ENCODE measurements at places on chromosomes 1 and 21.
A peak's percentile ranks its signal among the peaks of the same experiment; 100 is the strongest.

DNA sequence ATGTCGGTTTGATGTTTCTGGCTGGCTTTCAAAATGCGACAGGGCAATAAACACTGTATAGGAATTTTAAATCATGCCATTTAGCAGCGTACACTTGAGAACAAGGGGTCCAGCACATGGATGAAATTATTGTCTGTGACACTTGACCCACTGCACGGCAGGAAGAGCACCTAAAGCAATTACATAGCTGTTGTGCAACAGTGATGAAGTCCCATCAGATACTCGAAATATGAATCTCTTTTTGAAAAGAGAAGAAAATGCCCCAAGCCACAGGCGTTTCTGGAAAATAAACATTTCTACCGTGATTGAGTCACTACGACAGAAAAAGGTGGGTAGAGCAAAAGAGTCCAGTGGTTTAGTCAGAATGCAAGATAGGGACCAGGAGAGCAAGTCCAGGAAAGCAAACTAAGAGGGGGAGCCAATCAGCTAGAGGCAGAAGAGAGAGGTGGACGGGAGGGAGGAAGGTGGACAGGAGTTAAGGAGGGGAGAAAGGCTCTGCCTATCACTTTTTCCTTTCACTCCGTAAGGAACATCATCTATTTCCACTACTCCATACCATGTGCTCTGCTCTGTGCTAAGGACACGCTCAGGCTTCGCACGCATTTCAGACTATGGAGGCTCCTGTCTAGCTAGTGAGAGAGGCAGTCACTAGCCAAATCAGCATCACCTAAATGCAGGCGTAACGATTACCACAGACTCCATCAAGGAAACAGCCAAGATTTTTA is 6.4 kb downstream of the DSCAM start:
- no peak for DNase-seq

DNA sequence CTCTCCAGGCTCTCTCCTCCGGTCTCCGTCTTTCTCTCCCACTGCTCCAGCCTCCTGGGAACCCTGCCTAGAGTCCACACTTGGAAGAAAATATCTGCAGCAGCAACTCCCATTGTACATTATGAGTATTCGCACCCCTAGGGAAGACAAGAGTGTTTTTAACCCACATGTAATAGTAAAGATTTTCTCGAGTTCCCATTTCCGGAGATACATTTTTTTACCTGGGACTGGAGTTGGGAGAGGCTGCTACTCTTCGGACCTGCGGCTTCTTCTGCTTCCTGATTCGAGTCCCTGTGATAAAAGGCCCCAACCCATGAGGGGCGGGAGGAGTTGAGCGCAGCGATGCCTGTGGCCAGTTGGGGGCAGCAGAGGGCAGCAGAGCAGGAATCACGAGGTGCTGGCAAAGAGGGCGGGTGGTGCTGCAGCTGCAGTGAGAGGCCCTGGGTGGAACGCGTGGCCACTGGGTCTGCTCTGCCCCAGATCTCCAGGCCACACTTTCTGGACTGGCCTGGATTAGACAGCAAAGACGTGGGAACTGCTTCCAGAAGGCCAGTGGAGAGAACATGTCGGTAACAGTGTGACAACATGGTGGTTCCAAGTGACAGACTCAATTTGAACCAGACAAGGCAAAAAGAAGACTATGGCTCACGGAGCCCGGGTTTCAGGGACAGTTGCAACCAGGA is 221.0 kb upstream of the CSF3R start:
- DNase-seq, result peak; percentile 73

GRCh38 chr1:177384461-177384860 is 213.7 kb downstream of the BRINP2 start:
- DNase-seq, result peak; percentile 44

DNA sequence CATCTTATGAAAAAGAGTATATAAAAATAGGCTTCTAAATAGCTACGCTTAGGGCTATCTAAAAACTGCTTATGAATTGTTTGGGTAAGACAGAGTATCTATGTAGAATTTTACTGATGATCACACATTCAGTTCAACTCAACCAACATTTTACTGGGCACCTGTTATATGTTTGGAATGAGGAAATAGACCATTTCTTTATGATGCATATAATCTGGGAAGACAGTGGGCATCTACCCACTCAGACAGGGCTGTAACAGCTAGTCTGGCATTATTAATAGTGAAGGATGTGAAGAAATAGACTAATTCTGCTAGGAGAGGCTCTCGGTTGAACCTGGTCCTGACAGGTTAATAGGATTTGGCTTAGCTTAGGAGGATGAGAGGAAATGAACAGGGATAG is 56.9 kb downstream of the TIAM1 start:
- DNase-seq, result no peak

DNA sequence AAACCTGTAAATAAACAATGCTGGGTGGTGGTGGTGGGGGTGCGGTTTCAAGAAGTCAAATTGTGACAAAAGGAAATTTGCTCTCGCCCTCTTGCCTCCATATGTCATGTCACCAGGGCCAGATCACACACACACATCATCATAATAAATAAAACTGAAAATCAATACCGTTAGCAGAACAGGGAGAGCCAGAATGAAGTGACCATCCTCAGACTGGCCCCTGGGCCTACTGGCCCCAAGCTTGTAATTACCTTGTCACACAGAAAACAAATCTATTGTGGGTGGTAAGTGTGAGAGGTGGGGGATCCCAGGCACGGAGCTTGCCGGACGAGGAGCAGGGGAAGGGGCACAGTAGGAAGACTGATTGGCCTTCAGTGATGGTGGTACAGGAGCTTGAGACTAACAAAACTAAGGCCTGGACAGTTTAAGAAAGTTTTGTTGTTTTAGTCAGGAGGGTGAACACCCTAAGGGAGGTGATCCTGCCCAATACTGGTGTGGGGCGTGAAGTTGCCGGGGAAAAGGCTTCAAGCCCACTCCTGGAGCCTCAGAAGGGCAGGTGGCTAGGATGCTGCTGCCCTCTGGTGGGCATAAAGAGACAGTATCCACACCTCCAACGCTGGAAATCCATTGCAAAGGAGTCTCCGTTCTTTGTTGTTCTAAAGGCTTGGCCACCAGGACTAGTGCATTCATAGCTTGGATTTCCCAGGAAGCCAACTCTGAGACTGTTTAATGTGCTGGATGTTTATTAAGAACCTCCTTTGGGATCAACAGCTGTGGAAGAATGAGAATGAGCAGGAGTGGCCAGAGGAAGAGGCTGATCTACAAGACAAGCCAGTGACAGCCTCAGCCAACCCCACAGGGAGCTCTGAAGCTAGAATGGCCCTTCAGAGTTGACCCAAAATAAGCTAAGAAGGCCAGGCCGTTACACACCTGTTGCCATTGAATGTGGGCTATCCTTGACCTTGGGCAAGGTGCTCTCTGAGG is 8.1 kb upstream of the C1orf216 start:
- DNase-seq, result peak; percentile 61

DNA sequence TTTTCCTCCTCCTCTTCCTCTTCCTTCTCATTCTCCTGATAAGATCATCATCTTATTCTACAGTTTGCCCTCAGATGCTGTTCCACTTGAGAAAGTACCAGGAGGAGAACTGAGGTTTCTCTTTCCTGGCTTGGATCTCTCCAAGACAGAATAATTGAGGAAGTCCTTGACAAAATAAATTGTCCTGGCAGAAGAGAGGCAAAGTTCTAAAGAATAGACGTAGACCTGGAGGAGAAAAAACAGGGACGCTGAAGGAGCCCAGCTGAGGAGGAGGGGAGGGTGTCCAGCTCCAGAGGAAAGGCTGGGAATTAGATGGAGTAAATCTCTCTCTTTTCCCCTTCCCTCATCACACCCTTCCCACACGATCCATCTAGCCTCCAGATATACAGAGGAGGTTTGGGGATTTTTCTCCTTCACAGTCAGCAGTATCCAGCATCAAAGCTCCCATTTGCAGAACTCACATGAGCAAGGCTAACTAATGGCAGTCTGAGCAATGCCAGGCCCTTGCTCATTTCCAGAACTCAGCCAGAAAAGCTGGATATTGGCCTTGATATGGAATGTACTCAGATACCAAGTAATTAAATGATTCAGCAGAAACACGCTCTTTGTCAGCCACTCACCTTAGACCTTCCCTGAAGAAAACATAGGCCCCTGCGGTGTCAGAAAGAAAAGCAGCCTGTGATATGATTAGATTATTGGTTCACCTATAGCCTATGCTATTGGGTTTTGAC is 5.1 kb upstream of the GNG12 start:
- DNase-seq, result no peak

- DNase-seq, result peak; percentile 43
Observed at GRCh38 chr21:29360799-29361765, 62.4 kb downstream of the BACH1 start.

DNA sequence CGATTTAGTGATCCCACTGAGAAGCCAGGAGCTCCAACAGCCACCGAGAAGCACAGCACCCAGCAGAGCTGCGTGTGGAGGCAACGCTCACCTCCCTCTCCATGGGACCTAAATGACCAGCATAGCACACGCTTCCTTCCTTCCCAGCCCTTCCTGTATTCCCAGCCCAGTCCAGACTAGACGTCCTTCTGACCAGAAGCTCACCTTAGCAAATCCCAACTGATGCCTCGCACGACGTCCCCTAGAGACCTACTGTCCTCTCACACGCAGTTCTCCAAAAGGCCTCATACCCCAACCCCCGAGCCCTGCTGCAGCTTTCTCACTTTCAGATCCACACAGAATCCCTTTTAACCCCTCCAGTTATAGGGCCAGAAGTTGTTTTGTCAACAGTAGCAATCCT is 132.4 kb downstream of the SLC45A1 start:
- no peak for DNase-seq

DNA sequence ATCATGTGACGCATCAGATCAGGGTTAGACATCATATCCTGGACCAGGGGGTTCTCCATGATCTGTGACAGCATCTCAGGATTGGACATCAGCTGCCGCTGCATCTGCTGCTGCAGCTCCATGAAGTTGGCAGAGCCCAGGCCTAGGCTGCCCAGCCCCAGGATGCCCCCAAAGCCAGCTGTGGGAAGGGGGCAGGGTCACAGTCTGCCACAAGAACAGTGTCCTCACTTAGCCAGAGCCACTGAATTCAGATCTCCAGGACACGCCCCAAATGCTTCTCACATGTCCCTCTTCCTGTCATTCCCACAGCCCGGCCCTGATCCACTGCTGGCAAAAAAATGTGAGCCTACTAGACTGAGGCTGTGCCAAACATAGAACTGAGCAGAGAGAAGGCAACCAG is 3.2 kb downstream of the UBQLN4 start:
- DNase-seq, result no peak

DNA sequence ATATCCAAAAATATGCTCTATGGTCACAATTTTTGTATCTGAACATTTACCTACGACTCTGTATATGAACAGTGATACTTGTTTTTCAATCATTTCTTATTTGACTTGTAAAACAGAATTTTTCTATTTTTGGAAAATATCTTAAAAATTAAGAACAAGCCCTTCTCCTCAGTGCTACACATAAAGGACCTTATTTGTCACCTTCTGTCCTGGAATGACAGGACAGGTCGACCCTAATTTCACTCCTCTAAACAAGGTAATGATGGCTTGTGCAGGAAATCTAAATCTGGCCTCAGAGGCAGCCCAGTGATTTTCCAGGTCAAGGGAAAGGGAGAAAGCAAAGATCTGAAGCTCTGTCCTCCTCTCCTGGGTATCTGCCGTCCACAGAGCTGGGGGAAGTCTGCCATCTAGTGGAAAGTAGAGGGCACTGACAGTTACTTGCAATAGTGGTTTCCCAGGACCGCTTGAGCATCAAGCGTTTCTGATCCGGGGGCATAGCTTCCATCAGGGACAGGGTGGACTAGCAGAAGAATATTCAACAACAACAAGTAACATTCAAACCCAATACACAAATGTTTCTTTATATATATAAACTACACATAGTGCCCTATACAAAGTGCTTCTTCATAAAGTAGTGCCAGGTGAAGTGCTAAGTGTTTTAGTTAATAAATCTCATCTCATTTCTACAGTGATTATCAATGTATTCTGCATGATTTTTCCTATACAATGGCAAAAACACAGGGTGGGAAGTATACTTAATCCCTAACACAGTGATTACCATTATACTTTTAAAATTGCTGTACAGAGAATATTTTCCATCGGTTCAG is 74.6 kb downstream of the SLC25A24 start:
- peak; percentile 76 for DNase-seq

DNA sequence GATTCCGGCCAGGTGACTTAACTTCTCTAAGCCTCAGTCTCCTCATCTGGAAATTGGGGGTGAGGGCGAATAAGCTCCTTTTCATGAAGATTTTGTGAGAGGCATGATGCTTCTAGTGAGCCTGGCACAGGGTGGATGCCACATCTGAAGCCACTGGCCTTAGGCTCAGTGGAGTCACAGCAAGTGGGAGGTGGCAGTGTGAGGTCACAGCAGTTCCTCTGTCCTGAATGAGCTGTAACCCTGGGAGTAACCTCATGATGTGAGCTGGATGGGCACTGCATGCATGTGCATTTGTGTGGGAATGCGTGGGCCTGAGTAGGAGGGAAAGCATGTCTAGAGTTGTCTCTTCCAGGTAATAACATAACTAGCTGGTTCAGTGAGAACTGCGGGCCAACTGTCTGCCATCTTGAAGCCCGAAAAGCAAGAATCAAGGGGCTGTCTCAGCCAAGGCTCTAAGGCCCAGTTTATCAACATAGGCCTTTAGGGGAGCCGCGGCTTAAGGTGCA is 27.0 kb upstream of the HTR1D start:
- no peak for DNase-seq

GRCh38 chr1:183887826-183888819 is 83.2 kb downstream of the RGL1 start:
- peak; percentile 14 for DNase-seq

GRCh38 chr1:16442265-16442664 is 1.7 kb downstream of the NECAP2 start:
- DNase-seq, result no peak

DNA sequence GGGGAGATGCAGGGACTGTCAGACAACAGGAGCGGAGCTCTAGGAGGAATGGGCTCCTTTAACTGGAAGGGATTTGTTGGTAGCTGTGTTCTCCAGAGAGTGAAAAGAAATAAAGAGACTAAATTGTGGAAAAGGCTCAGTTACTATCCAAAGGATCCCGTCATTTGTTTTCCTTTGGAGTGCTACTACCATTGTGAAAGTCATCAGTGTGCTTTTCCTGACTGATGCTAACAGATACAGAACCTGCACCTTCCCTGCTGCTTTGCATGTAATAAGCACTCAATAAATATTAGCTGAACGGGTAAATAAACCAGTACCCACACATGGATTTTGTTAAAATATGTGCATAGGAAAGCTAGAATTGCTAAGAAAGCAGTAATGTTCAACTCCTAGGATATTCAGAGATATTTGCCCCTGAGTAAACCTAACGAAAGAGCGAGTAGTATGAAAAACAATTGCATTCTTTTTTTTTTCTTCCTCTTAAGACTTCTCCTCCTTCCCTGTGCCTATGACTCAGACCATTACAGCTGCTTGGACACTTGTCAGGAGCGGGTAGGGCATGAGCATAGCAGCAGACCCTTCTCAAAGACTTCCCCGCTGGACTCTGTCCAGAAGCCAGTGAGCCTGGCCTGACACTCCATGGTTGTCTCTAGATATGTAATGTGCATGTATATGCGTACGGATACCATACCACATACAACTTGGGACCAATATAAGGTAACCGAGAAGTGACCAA is 41.7 kb downstream of the PTGFRN start:
- DNase-seq, result peak; percentile 26

GRCh38 chr1:170624146-170624545 is 39.8 kb upstream of the PRRX1 start:
- no peak for DNase-seq

GRCh38 chr1:12709696-12710095 is 6.2 kb upstream of the AADACL3 start:
- no peak for DNase-seq

Measured in PC-3 (cell line).